ENCODE measurements at places on chromosomes 11 and 22.

GRCh38 chr11:101706541-101706940, 122.7 kb upstream of the TRPC6 start:
- no peak for DNase-seq

DNA sequence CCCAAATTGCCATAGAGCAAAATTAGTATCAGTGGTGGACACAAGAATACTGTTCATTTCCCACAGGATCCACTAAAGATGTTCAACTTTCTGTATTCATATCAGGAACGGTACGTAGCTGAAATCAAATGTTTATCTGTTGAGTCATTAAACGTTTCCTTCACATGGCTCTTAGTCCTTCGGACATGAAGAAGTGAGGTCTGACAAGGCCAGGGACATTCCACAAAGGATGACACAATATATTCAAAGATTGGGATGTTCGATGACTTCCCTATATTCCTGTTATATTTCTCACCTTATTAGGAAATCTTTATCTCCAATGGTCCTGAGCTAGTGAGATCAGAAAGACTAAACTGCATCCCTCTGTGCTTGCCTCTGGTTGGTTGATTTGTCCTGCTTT, 129.0 kb downstream of the ETS1 start:
- no peak for DNase-seq

DNA sequence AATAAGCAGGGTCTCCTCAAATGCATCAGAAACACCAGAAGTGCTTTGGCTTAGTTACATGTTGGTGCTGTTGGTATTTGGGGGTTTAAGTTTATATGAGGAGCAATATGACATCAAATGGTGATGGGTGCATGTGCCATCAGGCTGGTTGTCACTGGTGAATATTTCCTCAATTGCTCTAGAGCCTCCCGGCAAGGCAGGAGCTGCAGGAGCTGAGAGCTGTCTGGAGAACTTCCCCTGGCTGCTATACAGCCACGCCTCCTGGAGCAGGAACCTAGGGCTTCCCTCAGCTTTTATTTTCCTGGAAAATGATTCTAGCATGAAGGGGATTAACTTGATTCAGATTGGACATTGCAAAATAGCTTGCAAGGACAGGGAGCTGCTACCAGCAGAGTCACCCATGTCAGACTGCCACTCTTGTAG, 15.8 kb downstream of the IGLL5 start:
- DNase-seq: no peak

DNA sequence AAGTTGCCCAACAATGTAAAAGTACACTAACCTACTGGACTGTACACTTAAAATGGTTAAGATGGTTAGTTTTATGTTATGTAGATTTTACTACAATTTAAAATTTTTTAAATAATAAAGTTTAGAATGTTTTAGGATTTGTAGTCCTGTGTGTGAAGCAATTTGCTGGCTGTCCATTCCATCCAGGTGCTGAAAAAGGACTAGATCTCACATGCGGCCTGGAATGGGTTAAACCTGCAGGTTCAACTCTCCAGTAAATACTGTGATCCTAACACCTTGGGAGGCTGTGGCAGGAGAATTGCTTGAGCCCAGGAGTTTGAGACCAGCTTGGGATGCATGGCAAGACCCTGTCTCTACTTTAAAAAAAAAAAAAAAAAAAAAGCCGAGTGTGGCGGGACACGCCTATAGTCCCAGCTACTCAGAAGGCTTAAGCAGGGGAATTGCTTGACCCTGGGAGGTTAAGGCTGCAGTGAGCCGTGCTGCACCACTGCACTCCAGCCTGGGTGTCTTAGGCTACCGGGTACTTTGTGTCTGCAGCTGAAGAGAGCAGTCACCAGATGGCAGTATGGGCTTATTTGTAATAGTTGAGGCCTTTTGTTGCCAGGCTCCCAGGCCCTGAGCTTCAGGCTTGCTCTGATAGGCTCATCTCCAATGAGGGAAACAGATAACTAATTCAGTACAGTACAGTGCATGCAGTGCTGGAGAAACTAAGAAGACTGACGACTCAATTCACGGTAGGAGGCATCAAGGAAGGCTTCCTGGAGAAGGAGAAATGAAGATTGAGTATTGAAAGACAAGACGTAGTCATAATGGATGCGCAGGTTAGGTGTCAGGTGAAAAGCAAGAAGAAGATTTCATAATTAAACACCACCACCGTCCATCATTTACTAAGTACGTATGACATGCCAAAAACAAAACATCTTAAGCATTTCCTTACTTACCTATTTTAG, 64.7 kb upstream of the ASPHD2 start:
- DNase-seq: peak; percentile 52

GRCh38 chr11:90189011-90189410, 33.8 kb downstream of the CHORDC1 start:
- no peak for DNase-seq

DNA sequence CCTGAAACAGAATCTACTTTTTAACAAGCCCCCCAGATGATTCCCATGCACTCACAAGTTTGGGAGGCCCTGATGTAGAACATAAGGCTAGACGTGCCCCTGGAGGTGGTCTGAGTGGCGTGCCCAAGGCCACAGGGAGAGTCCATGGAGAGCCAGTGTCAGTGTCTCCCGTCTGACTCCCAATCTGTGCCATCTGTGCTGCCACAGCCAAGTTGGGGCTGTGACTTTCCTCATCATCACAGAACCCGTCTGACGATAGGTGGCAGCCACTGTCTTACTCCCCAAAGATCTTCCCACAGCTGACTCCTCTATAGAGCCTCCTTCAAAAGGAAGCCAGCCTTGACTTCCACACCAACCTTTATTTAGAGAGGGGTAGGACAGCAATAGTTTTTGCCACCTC, 470.5 kb downstream of the SOX6 start:
- no peak for DNase-seq

GRCh38 chr11:1011320-1011698, 25.2 kb downstream of the MUC6 start:
- no peak for DNase-seq

GRCh38 chr11:15615398-15616096, 500.8 kb downstream of the INSC start:
- DNase-seq: no peak

- DNase-seq: no peak
Observed at GRCh38 chr11:122367809-122368231, 251.8 kb upstream of the BLID start.

- DNase-seq: no peak
Observed at GRCh38 chr22:30861688-30862552, 106.7 kb downstream of the MORC2 start.

- DNase-seq: no peak
Observed at GRCh38 chr11:76263657-76264056, 57.4 kb upstream of the WNT11 start.

DNA sequence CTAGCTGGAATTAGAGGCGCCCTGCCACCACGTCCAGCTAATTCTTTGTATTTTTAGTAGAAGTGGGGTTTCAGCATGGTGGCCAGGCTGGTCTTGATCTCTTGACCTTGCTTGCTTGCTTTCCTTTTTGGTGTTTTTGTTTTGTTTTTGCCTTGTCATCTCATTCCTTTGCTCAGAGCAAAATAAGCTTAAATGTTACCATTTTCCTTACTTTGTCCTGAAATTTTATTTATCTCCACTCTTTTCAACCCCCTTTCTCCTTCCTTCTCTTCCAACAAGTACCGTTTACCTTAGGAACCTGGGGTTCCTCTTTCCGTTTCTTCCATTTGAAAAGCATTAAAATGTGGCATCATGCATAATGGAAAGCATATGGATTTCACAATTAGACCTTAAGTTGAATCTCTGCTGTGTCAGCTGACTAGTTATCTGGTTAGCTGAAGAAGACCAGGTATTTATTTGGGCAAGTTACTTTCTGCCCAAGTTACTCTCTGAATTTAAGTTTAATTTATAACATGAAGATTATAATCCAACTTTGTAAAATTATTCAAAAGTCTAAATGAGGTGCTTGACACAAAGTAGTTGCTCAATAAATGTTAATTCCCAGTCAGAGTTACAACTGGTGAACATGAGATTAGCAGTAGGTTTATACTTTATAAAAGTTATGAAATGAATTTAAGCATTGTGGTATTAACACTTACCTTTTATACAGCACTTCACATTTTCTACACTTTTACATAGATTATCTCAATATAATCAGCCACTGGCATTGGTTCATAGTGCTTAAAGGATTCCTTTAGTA, 69.7 kb downstream of the PRMT3 start:
- no peak for DNase-seq

- no peak for DNase-seq
Observed at GRCh38 chr22:24424901-24425775, 2.3 kb upstream of the ADORA2A start.

- no peak for DNase-seq
Observed at GRCh38 chr11:61270354-61271076, 24.6 kb downstream of the VWCE start.

GRCh38 chr11:116257092-116257491, 515.7 kb downstream of the BUD13 start:
- DNase-seq: no peak

DNA sequence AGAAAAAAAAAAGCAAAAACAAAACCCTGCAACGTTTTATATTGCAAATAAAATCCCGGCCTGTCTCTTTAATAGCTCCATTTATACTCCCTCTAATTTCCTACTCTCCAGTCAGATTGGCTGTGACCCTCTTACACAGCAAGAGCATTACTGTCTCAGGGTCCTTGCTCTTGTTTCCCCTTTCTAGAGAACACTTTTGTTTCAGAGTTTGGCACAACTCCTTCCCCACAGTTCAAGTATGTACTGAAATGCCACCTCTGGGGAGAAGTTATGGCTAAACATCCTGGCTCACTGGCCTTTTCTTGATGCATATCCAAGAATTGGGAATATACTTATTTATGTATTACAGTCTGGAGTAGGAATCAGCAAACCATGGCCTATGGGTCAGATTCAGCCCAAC, 2.6 kb downstream of the CASP12 start:
- DNase-seq: no peak

DNA sequence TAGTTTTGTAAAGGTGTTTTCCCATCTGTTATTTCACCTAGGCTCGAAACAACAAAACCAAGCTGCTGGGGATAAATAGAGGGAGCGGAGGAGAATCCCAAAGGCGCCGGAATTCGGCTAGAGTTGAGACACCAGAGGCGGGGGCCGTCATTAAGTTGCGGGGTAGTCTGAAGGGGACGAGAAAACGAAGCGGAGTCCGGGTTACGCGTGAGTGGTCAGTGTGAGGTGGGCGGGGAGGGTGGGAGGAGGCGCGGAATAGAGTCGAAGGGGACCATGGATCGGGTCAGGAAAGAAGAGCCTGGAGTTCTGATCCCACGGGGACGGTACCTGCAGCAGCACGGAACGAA, 361 bp downstream of the SRPRA start:
- DNase-seq: no peak

GRCh38 chr11:82830746-82831145, 69.5 kb downstream of the PRCP start:
- DNase-seq: no peak

GRCh38 chr11:8207080-8208000, 38.5 kb upstream of the RIC3 start:
- DNase-seq: no peak

DNA sequence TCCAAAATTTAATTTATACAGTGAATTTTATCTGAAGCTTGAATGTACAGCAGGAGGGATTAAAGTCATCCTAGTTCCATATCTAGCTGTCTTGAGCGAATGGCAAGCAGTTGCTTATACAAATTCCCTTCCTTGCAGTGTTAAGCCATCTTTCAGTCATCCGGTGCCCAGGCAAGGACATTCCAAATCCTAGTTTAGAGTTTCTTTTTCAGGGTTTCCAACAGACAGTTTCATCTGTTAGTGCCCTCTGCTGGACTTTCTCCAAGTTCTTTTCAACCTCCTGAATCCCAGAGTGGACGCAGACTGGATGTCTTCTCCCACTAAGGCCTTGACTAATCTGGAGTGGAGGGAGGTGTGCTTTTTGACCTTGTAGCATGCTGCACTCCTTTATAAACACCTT, 45.4 kb downstream of the GRAMD1B start:
- DNase-seq: peak; percentile 81

DNA sequence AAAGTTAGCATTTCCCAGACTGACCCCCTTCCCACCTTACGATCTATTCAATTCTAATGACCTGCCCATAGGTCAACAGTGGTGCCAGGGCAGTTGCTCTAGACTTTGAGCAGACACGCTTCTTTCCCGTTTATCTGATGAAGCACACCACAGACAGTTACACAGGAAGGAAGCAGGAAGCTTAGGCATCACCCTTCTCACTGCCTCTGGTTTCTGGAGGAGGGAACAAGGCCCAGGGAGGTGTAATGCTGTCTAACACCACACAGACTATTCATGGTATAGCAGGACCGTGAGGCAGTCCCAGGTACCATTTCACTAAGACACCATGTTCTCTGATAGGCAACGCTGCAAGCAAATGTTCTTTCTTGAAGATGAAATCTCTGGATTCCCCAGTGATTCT, 279.4 kb downstream of the NTM start:
- DNase-seq: no peak

DNA sequence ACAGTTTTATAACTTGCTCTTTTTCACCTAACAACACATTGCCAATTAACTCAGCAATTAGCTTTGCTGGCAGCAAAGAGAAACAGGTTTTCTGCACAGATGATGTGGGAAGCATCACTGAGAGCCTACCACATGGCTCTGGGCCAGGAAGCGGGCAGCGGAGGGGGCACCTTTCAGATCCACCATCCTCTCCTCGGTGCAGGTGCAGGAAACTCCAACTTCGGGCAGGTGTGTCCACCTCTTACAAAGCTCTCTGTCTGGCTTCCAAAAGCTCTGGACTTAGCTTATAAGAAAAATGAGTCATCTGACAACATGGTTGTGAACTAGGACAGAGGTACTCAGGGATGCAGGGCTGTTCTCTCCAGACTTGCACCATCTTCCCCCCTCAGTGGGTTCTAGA, 77.0 kb downstream of the RPS6KA4 start:
- peak; percentile 76 for DNase-seq

DNA sequence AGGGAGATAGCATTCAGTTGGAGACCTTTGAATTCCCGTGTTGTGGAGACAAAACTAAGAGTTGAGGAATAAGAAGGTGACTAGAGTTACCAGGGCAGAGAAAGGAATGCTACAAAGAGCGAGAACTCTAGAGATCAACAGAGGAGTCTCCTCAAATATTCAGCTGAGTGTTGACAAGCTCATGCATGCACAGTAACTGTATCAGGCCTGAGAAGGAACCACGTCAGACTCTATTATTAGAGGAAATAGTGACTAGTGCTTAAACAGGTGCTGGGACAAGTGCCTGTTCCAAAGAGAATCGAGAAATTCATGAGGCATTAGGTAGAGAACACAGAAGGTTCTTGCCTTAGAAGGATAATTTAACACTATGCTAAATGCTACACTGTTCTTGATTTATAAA, 333.8 kb upstream of the CHORDC1 start:
- no peak for DNase-seq

GRCh38 chr22:28627791-28628190, 51.8 kb downstream of the TTC28 start:
- DNase-seq: no peak

DNA sequence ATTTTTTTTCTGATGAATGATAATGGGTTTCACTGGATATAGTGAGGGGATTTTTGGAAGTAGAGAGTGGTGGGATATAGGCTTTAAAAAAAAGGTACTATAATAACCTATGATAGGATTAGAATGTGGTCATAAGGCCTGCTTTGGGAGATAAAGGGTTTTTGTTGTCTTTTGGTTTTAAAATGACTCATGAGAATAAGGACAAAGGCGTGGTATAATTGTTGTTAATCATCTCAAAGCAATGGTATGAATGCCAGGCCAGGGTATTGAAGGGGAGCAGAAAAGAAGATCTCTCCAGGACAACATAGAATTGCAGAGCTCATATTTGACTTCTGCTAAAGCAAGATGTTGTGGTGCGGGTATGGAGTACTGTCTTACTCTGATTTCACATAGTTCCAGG, 579.4 kb downstream of the JRKL start:
- DNase-seq: no peak

All from DMS79 treated with DMSO at 0.1 percent for 48 hours (cell line).